Stimulated activated CD8-positive, alpha-beta memory T cell treated with anti-CD3 and anti-CD28 coated beads, Interleukin-4, amount 100 ng/mL, for 4 hours (primary cell): ENCODE measurements at places on chromosomes 5 and 9.

- DNase-seq = no peak
Observed at GRCh38 chr9:37200433-37201005, 80.1 kb downstream of the ZCCHC7 start.

DNA sequence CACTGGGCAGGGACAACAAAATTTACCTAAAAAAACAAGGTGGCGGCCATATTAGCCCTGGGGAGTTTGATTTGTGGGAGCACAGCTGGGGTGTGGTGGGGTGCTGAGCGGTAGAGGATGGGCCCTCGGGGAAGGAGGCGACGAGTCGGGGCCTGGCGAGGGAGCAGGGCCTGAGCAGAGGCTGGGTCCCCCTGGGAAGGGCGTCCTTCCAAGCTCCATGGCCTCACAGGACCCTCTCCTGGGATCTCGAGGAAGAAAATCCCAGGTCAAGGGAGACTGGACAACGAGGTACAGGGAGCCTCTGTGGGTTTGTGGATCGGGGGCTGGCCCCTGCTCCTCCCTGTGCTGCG is 165.5 kb downstream of the CACNA1B start:
- DNase-seq = no peak

DNA sequence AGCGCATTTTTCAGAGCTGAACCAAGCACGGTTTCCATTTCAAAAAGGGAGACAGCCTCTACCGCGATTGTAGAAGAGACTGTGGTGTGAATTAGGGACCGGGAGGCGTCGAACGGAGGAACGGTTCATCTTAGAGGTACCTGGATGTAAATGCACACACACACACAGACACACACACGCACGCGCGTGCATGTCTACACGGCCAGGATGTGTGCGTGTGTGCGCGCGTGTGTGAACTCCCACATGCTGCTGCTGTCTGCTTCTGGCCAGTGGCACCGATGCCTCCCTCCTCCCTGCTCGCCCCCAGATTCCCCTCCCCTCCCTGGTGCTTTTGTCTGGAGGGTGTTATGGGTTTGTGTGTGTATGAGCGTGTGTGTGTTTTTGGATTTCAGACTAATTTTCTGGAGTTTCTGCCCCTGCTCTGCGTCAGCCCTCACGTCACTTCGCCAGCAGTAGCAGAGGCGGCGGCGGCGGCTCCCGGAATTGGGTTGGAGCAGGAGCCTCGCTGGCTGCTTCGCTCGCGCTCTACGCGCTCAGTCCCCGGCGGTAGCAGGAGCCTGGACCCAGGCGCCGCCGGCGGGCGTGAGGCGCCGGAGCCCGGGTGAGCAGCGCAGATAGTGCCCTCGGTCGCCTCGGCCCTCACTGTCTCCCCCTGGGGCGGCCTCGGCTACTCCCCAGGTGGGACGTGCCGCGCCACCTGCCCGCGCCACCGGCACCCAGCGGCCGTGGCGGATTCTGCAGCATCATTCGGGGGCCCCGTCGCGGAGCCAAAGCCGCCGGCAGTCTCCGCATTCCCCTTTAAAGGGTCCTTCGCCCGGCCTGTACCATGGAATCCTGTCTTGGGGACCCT is at the start of gene NTRK2:
TSS of gene NTRK2 (plus strand) at position 442 of the 850 bp plus-strand sequence. CDS start 1,020 bp downstream, outside the sequence.
- no peak for DNase-seq

DNA sequence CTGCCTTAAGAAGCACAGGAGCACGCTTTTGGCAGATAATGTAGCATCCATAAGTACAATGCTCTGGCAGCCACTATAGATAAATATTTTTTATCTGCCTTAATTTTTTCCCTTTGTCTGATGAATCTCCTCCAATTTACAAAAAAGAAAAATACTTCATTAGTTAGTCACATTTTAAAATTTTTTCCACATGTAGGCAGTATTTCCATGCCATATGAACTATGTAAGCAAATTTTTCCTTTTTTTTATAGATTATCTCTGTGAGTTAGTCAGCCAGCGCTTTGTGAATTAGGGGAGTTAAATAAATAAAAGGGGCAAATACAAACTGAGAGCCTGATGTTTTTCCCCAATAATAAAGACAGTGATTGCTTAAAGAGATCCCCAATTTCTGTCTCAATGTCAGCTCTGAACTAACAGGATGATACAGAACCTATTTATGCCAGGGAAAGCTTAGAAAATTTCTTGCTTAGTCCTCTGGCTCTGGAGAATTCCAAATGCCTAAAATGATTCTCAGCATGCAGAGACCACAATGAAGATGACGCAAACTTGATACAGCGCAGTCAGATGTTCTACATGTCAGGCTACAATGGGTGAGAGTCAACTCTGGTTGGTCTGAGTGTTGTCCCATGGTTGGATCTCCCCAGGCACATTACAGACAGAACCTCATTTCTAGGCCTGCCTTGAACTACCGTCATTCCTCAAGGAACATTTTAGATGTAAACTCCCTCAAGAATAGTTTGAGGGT is 390.4 kb upstream of the CDH6 start:
- no peak for DNase-seq

DNA sequence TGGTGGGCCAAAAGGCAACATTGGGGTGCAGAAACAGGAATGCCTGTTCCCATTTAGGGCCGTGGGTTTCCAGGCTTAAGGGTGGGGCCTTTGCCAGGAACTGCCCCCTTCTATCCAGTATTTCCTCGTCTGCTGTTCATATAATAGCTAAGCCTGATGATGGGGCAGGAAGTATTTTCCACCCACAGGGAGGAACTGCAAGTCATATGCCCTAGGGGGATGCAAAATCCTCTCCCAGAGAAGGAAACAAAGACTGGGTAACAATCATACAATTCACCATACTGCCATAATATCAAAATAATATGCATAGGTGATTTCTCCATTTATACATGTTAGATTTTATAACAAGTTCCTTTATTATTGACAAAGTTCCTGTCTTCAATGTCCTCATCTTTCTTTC is 20.5 kb upstream of the RPS23 start:
- DNase-seq = no peak

DNA sequence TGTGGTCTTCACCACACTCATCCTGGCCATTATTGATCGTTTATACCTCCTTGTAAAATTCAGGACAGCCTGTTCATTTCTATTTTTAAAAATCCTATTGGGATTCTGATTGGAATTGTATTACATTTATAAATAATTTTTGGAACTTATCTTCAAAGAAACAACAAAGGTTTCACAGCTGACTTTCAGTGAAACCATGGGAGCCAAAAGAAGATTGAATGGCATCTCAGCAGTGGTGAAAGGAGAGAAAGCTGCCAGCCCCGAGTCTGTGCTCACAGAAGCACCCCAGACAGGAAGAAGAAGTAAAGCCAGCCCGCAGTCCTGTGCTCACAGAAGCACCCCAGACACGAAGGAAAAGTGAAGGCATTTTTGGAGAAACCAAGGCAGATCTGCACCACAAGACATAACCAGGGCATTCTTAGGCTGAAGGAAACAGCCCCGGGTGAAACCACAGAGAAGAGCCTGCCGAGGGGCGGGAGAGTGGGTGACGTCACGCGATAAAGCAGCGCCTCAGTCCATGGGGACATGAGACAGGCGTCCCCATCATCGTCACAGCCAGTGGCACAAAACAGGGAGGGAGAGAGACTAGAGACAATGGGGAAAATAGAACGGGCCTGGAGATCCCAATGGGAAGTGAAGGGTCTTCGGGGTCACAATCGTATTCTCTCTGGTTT is 42.5 kb upstream of the SLC9A3 start:
- no peak for DNase-seq

DNA sequence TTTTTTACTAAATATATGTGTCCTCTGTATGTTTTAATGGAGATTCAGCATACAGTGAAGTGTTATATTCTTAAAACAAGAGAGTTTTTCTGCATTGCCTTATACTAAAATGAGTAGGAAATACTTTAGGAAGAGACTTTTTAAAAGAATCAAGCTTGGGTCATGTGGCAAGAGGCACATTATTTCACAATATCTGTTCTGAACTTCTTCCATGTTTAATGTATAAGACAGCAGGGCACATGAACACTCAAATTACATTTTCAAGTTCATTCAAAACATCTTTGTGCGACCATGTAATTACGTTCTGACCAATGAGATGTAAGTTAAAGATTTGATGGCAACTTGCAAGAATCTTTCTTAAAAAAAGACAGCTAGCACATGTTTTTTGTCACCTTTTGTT is 1055.9 kb downstream of the NR2F1-AS1 start:
- no peak for DNase-seq

DNA sequence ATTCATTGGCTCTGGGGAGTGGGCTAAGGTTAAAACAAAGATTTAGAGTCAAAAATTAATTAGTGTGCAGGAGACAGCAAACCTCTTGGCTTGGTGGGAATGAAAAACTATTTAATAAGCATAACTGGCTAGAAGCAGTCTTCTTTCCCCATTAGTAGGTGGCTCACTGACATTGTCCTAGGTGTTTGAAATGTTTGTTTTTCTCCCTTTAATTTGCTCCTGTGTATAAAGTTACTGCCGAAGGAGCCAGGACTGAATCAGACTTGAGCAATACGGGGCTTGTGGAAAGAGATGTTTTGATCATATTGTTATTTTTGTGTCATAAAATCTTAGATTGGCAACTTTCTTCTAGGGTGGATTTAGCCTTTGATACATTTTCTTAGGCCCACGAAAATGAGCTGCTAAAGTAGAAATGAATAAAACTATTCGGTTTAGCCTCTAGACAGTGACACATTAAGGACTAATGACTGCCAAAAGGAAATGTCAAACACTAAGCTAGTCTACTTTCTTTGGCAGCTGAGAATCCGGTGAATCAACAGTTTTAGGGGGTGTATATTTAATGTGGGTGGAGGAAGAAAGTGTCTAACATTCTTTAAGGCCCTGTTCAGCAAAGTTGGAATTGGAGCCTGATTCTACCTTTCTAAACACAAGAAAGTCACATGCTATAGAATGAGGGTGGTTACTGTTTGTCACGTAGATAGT is 30.2 kb downstream of the LRRTM2 start:
- no peak for DNase-seq

DNA sequence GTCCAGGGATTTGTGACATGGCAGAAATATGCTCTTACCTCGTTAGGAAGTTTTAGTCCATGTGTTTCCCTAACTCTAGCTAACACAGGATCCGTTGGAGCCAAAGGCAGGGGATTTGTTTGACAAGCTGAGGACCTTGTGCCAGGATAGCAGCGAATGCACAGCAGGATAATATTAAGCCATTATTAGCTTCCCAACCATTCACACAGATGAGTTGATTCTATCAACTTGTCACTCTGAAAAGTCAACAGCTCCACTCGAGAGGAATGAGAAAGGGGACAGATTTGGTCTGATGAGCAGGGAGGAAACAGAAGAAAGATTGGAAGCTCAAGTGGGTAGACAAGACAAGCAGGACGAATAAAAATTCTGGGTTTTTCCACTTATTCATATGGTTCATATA is 106.2 kb downstream of the FSTL4 start:
- no peak for DNase-seq

DNA sequence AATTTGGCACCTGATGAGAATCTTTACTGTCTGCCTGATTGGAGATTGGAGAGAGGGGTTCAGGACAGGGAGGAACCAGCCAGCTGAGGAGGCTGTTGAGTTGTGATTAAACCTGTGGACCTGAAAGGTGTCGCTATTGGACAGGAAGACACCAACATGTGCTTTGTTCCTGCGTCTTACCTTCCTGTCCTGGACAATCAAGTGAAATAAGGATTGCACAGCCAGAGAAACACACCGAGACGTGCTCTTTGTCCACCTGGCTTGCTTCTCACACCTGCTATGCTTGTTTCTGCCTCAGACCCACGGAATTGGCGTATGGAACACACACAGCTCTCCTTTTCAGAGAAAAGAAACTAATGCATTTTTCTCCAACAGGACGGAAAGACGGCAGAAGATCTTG is 57.7 kb upstream of the CTSL start:
- DNase-seq = no peak

DNA sequence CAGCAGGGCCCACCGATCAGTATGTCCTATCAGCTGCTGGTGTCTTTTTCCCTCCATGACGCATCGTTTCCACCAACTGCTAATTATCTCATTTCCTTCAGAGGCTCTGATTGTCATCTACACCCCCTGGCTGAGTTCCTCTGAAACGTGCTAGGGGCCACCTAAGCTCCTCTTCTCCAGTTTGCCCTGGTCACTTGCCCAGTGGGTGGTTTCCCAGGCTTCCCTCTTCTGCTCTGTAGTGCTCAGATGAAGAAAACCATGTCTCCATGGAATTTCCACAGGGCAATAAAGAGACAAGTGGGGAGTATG is 65.3 kb downstream of the TSTD2 start:
- no peak for DNase-seq

DNA sequence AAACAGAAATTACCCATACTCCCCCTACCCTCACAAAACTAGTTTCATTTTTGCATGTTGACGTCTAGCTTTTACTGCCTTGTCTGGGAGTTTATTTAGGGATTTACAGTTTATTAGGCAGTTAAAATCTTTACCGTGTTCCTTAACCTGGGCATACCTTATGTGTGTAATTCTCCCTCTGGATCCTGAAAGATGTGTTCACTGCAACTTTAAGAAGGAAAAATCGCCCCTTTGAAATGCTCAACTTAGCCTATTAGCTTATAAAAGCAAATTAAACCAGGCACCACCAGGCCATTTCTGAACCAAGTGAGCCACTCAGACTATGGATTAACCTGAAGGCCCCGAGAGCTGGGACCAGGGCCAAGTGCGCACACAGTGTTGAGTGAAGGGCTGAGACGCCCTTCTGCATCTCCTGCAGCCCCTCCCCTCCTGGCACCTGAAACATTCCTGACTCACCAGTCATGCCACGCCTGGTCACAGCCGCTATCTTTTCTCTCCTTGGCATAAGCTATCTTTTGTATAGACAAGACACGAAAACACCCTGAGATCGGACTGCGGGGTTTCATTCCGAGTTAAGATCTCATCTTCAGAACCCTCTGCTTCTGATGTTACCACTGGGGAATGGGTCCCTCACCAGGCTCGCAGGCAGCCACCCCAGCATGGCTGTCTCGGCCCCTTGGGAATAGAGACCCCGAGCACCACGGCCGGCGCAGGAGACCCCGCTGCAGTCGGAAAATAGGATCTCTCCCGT is 111.9 kb downstream of the ROR2 start:
- DNase-seq = no peak

GRCh38 chr5:10588109-10588775 is 24.4 kb downstream of the ANKRD33B start:
- DNase-seq = no peak

- DNase-seq = no peak
Observed at GRCh38 chr5:6831678-6832671, 118.7 kb downstream of the TENT4A start.

DNA sequence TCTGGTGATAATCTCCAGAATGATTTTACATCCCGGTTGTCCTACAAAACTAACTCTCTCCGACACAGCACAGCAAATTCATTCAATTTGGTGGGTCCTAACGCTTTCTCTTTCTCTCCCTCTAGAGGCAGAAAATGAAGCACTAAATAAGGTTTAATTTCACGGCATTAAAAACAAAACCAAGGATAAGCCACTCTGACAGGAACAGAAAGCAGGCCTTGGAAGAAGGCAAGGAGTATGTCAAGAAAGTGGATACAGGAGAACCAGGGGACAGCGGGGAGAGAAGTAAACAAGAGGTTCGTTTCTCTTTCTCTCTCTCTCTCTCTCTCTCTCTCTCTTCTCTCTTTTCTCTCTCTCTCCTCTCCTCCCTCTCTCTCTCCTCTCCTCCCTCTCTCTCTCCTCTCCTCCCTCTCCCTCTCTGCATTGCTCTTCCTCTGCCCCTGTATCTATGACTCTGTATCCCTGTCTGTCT is 49.8 kb downstream of the EBF1 start:
- DNase-seq = no peak
